Tibial nerve (tissue), 4 donors: ENCODE measurements at places on chromosomes 7 and 10.

GRCh38 chr7:114508086-114508485 is 93.5 kb downstream of the FOXP2 start:
- H3K27ac ChIP-seq = no peak overlapping the region
- H3K4me1 ChIP-seq = no peaks in the 10 kb centered on the region
- H3K4me3 ChIP-seq = no peak overlapping the region
- no peaks in the 10 kb centered on the region for H3K36me3 ChIP-seq
- no peak for DNase-seq

- H3K27ac ChIP-seq = no peak overlapping the region
- no peak for DNase-seq
- H3K4me3 ChIP-seq = no peak overlapping the region
- H3K4me1 ChIP-seq = no peaks in the 10 kb centered on the region
- H3K36me3 ChIP-seq = no peaks in the 10 kb centered on the region
These were observed 71.3 kb downstream of the LANCL2 start for GRCh38 chr7:55436457-55436856.

DNA sequence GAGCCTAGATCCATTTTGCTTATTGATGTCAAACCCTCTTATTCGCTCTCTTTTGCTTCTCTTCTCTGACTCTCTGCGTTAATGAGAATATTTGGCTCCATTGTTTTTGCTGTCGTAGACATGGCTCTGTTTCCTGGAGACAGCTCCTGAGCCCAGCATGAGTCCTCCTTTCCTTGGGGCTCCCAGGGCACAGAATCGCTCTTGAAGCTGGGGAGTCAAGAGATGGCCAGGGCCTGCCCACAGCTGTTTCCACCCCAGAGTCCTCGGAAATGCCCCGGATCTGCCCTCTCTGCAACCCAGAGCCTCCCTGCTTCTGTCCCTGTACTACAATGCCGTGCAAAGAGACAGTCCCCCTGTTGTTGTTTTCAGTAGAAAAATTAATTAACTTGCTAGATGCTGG is 566.7 kb upstream of the FOXK1 start:
- H3K4me3 ChIP-seq = no peak overlapping the region
- H3K27me3 ChIP-seq = no peaks in the 10 kb centered on the region
- H3K27ac ChIP-seq = no peak overlapping the region
- no peak for DNase-seq

DNA sequence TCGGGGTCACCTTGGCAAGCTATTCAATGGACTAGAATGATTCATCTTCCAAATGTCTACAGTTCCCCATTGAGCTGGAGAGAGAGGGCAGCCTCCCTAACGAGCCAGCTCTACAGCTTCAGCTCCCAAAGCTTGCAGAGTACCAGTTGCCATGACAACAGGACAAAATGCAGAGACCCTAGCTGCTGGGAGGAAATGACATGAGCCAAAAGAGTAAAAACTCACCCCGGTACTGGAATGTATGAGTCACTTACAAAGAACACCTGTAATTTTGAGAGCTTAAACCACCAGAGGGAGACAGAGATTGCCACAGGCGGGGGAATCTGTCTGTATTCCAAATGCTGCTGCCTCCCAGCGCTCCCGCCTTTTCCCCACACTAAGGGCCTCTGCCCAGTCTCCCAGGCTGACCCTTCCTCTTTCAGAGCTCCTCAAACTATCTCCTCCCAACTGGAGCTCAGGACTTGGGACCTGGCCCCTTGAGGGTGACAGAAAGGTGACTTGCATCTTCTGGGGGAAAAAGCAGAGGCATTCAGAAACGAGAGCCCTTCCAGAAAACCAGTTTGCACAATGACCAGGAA is 95.5 kb downstream of the CUL2 start:
- no peaks in the 10 kb centered on the region for H3K27me3 ChIP-seq
- no peak overlapping the region for H3K27ac ChIP-seq
- DNase-seq = no peak
- no peaks in the 10 kb centered on the region for H3K36me3 ChIP-seq
- no peaks in the 10 kb centered on the region for H3K4me1 ChIP-seq

- H3K4me1 ChIP-seq = no peaks in the 10 kb centered on the region
- no peak for DNase-seq
- H3K27me3 ChIP-seq = no peaks in the 10 kb centered on the region
- no peak overlapping the region for H3K27ac ChIP-seq
- H3K36me3 ChIP-seq = peaks cover 86% of the 10 kb centered on the region
- H3K4me3 ChIP-seq = no peak overlapping the region
These were observed 108.7 kb downstream of the DNAJC1 start for GRCh38 chr10:21894648-21895342.
